ENCODE measurements at places on chromosomes 7 and 10.

- DNase-seq = no peak
Observed at GRCh38 chr10:7547206-7547605, 119.6 kb downstream of the ITIH5 start.

- DNase-seq = no peak
Observed at GRCh38 chr10:73854310-73854709, 20.0 kb downstream of the CAMK2G start.

DNA sequence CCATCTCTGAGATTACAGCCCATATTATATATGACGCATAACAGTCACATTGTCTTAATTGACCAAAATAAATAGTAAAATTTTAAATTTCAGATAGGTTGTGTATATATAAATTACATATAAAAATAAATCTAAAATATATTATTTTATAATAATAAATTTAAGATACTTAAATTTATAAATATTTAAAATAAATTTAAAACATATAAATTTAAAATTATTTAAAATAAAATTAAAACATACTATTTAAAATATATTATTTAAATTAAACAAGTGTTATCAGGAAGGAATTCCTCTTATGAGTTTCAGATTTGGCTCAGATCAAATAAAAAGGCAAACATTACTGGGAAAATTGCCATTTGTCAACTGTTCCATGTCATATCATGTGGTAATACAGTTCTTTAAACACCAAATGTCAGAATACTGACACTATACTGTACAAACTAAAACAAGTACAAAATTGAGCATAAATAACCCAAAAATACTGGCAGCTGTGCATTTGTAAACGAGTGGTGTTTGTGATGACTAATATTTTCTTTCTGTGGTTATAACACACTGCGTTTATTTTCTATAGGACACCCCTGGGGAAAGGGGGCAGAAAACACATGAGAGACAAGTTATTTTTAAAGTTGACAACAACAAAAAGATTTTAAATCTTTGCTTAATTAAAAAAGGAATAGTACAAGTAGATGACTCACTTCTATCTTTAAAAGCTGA lies 71.3 kb upstream of the DGKB start:
- no peak for DNase-seq

GRCh38 chr7:112410092-112410491 lies 40.2 kb upstream of the IFRD1 start:
- no peak for DNase-seq

- DNase-seq = no peak
Observed at GRCh38 chr10:68276224-68276623, 44.3 kb upstream of the ATOH7 start.

Measured in stimulated activated CD8-positive, alpha-beta memory T cell treated with anti-CD3 and anti-CD28 coated beads, Interleukin-4, amount 100 ng/mL, for 1 hour (primary cell).